ENCODE measurements at places on chromosomes 13 and 19.

DNA sequence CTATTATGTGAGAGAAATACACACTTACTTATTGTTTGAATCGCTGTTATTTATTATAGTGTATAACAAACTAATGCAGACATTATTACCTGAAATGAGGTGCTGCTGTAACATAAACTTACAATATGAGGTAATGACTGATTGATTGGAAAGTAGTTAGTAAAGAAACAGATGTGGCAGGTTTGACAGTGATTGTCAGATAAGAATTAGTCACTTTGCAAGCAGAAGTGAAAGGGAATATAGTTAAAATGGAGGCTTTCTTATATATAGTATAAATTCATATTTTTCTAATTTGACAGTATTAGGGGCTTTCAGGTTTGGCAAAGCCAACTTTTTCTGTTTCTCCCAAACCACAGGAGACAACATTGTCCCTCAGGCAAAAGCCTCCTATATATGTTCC lies 20.6 kb downstream of the MIR17HG start:
- no peak for DNase-seq

DNA sequence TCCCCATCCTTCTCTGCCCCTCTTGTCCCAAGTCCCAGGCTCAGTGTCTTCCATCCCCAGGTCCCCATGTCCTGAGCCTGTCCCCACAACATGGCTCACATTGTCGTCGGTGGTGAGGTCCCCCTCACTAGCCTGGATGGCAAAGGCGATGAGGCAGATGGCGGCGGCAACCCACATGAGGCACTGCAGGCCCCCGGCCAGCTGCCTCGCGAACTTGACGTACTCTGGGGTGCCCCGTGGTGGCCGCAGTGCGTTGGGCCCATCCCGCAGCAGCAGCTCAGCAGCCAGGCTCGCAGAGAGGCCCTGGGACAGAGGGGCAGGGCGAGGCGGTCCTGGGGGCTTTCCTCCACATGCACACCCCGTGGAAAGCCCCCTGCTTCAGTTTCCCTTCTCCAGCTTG lies 1.1 kb downstream of the ATP4A start:
- no peak for DNase-seq

GRCh38 chr13:64160479-64160878 lies 2744.8 kb upstream of the PCDH20 start:
- DNase-seq, result no peak

DNA sequence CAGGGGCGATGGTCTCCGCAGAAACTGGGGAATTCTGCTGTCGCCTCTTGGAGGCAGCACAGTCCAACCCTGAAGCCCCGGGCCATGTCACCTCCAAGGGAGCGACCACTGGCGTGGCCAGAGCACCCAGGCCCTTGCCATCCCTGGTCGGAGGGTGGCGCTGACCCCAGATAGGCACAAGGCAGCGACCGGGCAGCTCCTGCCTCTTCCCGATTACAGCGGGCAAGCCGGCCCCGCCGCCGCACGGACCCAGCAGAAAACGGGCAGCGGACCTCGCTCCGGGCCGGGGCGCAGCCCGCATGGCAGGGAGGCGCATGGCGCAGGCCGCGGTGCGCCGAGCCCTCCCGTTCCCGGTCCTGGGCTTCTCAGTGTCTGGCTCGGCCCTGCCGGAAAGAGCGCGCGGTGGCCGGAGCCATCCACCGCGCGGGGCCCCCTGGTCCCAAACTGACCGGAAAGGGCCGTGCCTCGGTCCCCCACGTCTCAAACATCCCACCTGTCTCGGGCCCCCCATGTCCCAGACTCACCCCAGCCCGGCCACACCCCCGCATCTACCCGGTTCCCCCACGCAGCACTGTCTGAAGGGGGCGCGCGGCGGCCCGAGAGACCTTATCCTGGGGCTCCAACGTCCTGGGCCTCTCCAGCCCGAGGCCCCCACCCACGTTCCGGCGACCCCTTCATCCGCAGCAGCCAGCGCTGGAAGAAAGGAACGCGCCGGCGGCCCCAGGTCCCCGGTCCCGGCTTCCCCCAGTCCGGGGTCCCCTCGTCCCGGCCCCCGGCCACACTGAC lies 727 bp downstream of the CERS1 start:
- DNase-seq, result peak; percentile 78

- DNase-seq, result no peak
Measured at GRCh38 chr19:30371960-30372824, at the start of gene ZNF536. Gene ZNF536, plus strand, starts transcription at chr19:30372384. Its CDS starts 71,179 bp downstream, at chr19:30443563.

- no peak for DNase-seq
Measured at GRCh38 chr19:28519952-28520861, 692.7 kb downstream of the UQCRFS1 start.

All from WTC11 (cell line).